ENCODE measurements at places on chromosomes 5 and 9.

DNA sequence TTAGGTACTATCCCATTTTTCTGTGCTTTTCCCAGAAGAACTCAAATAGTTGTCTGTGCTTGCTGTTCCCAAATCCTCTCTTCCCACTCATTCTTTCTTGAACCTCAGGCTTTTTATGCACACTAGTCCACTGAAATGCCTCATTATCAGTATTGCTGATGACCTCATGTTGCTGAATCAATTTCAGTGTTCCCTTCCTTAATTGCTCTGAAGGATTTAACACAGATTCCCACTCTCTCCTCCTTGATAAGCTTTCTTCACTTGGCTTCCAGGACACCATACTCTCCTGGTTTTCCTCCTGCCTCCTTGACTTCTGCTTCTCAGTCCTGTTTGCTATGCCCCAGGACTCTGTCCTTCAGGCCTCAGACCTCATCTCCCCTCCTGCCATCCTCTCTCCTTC lies 298.5 kb downstream of the ARHGAP26 start:
- no peak for DNase-seq

GRCh38 chr5:537098-537497 lies 12.8 kb upstream of the SLC9A3 start:
- no peak for DNase-seq

DNA sequence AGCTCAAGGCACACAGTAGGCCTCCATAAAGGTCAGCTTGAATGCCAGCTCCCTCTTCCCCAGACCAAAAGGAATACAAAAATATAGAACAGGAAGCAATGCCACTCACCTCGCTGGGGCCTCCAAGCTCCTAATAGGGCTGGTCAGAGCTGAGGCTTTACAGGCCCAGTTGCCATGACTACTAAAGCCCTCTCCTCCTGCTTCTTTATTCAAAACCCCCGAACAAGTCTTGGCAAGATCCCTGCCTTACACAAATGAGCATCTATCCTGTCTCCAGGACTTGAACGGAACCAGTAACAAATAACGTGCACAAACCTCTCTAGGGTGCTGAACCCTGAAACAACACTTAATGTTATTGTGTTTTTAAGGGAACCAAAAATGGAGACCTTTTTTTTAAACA lies 136.3 kb downstream of the SIL1 start:
- DNase-seq, result no peak

DNA sequence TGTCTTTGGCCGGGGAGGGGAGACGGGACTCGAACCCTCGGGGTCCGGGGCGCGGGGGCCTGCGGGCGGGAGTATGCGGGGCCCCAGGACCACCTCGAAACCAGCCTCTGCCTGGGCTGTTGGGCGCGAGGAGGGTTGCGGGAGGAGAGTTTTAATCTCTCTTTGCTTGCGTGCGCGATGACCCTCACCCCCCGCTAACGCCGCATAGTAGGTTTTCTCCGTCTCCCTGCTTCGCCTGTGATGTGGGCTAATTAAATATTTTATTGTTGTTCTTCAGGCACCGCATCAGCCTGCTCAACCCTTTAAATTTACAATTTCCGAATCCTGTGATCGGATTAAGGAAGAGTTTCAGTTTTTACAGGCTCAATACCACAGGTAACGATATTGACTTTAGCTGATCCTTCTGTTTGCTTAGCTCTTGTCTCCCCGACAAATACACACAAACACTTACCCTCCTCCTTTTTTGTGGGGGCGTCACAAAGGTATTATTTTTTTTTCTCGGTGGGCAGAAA lies 1.7 kb downstream of the TLE4 start:
- no peak for DNase-seq
